ENCODE measurements at places on chromosomes 2 and 18.
A peak's percentile ranks its signal among the peaks of the same experiment; 100 is the strongest.

DNA sequence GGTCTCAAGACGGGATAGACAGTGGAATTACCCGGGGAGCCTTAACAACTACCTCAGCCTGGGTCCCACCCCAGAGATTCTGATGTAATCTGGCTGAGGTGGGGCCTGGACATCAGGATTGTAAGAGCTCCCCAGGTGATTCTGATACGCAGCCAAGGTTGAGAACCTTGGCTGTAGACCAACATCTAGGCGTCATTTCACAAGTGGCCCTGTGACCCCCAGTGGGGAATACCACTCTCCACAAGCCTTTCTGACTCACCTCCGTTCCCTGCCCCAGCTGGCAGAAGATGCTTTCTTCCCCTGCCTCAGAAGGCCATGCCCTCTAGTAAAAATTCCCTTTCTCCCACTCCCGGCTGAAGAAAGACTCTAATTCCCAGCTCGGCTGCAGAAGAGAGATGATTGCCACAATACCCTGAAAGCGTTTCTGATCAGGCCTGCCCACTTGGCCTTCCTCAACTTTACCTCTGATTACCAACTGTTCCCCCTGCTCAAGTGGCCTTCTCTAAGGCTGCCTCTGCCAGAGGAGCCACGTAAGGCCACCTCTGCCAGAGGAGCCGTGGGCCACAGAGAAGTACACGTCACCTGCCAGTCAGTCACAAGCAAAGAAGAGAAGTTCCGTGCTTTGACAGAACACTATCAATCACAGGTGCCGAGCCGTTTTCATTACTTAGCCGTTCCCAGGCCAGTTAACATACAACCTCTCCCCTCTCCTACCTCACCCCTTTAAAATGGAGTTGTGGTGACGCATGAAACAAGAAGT lies 116.8 kb upstream of the PKDCC start:
- no peak for DNase-seq

GRCh38 chr2:98822301-98823164 lies 91.6 kb upstream of the MGAT4A start:
- DNase-seq, result no peak

- DNase-seq, result no peak
Observed at GRCh38 chr2:25808006-25808383, 70.3 kb downstream of the ASXL2 start.

GRCh38 chr2:151713291-151713903 lies 20.9 kb downstream of the NEB start:
- DNase-seq, result no peak

DNA sequence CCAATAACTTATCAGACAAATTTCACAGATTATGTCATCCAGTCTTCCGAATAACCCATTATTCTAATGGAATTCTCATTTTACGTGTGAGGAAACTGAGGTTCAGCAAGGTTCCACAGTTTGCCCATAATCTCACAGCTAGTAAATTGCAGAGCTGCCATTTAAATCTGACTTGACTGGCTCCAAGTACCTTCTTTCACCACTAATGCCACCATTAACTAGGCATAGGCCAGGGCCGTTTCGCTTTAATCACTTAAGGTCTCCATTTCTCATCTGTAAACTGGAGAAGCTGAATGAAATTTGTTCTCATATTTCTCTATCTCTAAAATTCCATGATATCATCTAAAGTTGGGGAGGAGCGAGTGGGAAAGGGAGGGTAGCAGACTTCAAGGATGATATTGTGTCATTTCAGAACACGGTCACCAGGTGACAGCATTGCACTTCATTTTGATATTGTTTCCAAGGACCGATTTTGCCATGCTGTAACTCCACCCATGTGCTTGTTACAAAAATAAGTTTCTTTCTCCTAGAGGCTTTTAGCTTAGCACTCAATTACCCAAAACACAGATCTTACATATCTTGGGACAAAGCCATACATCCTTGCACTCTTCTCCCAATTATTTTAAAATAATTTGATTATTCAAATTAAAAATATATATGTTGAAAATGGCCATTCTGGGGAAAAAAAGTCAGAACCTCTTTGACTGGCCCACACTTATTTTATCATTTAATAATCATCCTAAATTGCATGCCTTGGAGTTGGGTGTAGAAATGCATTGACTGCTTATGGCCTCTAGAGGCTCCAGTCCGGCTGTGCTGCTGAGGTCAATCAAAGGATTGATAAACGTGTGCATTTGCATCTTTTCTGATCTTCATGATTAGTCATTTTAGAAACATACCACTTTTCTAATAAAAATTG lies 123.8 kb downstream of the AKAIN1 start:
- DNase-seq, result peak; percentile 32

- no peak for DNase-seq
Observed at GRCh38 chr2:36553683-36554082, 44.3 kb downstream of the FEZ2 start.

GRCh38 chr2:155026651-155027174 lies 328.2 kb downstream of the KCNJ3 start:
- DNase-seq, result no peak

GRCh38 chr2:195937176-195937575 lies 131.5 kb downstream of the DNAH7 start:
- no peak for DNase-seq
